PC-9 (cell line): ENCODE measurements at places on chromosomes 11 and 22. TPM values are rescaled to one million over a fixed set of nuclear protein-coding genes. Genes with fewer than 3 reads are reported as not detected.
A peak's percentile ranks its signal among the peaks of the same experiment; 100 is the strongest.

DNA sequence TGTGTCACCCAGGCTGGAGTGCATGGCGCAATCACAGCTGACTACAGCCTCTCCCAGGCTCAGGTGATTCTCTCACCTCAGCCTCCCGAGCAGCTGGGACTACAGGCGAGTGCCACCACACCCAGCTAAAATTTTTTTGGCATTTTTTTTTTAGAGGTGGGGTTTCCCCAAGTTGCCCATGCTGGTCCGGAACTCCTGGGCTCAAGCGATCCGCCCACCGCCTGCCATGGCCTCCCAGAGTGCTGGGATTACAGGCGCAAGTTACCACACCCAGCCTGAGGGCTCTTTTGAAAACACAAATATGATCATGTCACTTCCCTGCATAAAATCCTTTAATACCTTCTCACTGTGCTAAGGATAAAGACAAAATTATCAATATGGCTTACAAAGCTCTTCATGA, 88.1 kb downstream of the MAML2 start:
- DNase-seq: no peak

DNA sequence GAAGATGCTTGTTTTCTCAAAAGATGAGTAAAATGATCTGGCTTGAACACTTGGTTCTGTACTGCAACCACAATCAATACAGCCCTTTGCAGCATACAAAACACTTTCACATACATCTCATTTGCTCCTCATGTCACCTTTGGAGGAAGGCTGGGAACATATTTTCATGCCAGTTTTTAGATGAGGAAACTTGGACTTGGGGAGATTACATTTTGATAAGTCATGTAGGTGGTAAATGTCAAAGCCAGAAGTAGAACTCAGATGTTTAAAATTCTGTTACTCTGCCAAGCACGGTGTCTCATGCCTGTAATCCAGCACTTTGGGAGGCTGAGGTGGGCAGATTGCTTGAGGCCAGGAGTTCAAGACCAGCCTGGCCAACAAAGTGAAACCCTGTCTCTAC, 121.8 kb downstream of the MICAL2 start:
- no peak for DNase-seq

DNA sequence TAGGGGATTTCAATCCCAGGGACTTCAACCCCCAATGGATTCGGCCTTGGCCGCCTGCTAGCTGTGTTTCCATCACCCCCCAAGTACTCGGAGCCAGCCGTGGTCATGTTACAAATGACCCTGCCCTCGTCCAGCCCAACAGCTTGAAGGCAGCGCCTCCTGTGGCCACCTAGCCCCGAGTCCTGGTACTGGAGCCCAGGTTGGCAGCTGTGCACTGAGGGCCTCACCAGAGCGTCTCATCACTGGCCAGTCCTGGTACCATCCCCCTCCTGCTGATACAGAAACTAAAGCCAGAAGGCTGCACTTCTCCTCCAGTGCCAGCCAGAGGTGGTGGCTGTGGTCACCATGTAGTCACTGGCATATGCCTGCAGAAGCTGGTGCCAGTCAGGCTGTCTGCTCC, 44.9 kb upstream of the FADD start:
- no peak for DNase-seq

CYTH4 gene
- total RNA-seq: not detected in 2 replicates

- DNase-seq: no peak
These were observed 8.6 kb downstream of the PPP6R3 start for GRCh38 chr11:68469122-68469521.

- no peak for DNase-seq
These were observed 21.6 kb downstream of the SVIP start for GRCh38 chr11:22807855-22808570.

DNA sequence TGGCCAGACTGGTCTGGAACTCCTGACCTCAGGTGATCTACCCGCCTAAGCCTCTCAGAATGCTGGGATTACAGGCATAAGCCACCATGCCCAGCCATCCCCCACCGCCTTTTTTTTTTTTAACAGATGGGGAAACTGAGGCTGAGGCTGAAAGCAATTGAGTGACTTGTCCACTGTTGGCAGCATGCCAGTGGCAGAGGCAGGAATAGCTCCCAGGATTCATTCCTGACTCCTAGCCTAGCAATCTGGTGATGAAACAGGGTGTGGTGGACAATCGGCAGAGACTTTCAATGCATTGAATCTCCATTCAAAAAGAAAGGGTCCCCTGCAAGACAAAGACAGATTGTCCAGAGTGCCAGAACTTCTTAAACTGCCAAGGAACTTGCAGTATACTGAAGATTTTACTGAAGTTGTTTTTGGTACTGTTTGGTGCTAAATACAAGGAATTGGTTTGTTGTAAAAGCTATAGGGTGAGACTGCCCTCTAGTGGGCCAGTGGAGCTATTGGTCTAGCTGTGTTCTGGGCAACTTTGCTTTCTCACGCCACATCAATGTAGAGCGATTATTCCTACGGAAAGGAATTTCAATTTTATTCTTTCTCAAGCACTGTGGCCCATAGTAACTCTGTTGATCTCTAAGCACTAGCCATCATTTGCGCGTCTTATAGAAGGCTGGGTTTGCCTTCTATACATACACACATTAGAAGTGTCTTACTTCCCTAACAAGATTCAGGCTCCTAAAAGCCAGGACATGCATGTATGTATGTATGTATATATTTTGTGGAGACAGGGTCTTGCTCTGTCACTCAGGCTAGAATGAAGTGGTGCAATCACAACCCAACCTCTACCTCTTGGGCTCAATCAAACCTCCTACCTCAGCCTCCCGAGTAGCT, 21.0 kb downstream of the C22orf31 start:
- DNase-seq: peak; percentile 44

GRCh38 chr11:117716521-117717440, 80.2 kb downstream of the DSCAML1 start:
- DNase-seq: no peak

DNA sequence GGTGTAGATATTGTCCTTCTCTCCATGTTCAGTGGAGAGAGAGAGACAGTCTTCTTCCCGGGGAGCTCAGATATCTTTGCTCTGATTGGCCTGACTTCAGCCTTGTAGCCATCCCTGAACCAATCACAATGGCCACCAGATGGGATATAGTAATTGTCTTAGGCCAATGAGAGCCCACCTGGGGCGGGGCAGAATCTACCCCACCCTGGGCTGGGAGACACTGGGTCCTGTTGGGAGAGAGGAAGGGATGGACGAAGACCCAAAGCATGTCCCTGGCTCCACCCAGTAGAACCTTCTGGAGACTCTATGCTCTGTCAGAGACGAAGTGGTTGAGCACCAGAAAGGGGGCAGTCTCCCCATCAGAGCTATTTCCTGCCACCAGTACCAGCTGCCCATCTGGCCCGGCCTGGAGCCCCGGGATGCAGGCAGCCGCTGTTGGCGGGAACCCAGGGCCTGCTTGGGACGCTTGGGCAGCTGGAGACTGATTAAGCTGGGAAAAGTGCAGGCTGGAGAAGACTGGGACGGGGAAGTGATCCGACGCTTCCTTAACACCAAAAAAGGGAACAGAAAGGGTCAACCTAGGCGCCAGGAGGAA, 31.6 kb upstream of the CBX7 start:
- peak; percentile 48 for DNase-seq

MOV10L1 gene
- total RNA-seq: not detected in 2 replicates

- DNase-seq: no peak
These were observed 224.3 kb downstream of the JRKL start for GRCh38 chr11:96614101-96614500.

PHETA2 gene
- total RNA-seq: 4.5 TPM in 2 replicates

DNA sequence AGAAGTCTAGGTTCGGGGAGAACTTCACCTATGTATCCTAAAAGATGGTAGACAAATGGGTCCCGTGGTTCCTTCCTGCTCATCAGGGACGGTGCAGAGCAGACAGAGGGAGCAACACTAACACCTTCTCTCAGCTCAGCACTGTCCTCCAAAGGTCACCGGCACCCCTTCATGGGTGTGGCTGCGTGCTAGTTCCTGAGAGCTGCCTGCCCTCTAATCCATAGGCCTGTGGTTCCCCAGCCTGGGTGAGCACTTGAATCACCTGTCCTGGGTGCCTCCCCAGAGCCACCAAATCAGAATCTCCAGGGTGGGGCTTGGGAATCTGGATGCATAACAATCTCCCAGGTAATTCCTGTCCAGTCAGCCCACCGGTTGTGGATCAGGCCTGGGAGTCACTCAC, 113.9 kb upstream of the TMEM45B start:
- no peak for DNase-seq

OR4S1 gene
- not detected in 2 replicates for total RNA-seq

GRCh38 chr11:75388386-75389275, 10.7 kb upstream of the RPS3 start:
- DNase-seq: peak; percentile 74

DNA sequence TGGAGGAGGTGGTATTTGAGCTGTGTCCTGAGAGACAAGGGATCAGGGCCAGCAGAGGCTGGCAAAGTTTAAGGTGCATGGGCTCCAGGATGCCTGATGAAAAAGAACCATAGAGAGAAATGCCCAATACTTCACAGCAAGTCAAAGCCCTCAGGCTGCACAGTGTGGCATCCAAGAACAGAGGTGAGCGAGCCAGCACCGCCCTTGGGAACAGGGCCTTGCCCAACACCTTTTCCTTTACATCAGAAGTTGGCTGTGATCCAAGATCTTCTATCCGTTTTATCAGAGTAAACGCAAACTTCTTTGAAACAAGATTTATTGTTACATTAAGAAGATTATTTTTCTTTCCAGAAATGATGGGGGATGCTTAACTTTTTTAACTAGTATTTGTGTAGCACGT, 1.4 kb downstream of the B3GNT6 start:
- peak; percentile 60 for DNase-seq

CCDC89 gene
- 0.28 and 0.50 TPM in 2 replicates for total RNA-seq

DNA sequence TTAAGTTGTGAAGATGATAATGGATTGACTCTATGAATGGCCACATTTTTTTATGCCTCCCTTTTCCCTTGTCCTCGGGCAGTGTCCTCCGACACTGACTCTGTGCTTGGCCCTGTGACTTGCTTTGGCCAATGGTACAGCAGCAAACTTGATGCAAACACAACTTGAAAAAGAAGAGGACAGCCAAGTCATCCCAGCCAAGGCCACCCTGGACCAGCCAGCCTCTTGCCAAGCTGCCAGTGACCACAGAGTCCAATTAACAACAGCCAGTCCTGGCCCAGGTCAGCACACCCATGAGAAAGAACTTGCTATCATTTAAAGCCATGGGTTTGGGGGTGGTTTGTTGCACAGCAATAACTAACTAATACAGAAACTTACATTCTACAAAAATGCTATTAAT, 63.4 kb upstream of the SLC35C1 start:
- DNase-seq: no peak

- DNase-seq: no peak
These were observed 9.6 kb downstream of the C22orf23 start for GRCh38 chr22:37943825-37944198.

- no peak for DNase-seq
These were observed 4.5 kb downstream of the TRIM29 start for GRCh38 chr11:120133216-120134105.

OR2AG1 gene
- not detected in 2 replicates for total RNA-seq

ARHGAP8 gene
- total RNA-seq: 114 and 130 TPM in 2 replicates

DNA sequence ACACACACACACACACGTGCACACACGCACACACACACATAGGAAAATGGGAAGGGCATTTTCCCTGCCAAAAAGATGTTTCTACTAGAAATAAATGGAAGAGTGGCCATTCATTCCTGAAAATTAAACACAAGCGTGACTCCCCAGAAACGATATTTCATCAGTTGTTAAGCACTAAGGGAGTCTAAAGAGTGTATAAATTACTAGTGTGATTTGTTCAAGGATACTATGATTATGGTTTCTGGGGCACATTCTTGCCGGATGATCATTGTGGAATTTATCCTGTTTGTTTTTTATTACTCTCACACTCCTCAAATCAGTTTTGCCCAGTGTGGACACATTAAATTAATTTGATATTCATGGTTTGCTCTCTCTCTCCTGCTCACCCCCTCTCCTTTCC, 16.4 kb upstream of the AMOTL1 start:
- DNase-seq: no peak

MIAT gene
- 0.45 and 0.48 TPM in 2 replicates for total RNA-seq

DNA sequence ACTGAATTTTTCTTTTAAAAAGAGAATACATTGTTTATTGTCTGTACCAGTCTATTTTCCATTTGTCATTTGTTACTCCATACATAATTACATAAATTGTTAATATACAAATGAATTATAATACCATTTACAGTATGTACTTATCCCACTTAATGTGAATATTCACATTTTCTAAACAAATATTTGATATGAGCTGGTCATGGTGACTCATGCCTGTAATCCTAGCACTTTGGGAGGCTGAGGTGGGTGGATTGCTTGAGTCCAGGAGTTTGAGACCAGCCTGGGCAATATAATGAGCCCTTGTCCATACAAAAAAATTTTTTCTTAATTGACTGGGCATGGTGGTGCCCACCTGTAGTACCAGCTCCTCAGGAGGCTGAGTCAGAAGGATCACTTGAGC, 6.8 kb downstream of the SC5D start:
- no peak for DNase-seq

- DNase-seq: no peak
These were observed 47.0 kb upstream of the B3GNT6 start for GRCh38 chr11:76987203-76987602.

SLCO2B1 gene
- total RNA-seq: 1.3 TPM in 1 of 2 replicates, not detected in the other

DNA sequence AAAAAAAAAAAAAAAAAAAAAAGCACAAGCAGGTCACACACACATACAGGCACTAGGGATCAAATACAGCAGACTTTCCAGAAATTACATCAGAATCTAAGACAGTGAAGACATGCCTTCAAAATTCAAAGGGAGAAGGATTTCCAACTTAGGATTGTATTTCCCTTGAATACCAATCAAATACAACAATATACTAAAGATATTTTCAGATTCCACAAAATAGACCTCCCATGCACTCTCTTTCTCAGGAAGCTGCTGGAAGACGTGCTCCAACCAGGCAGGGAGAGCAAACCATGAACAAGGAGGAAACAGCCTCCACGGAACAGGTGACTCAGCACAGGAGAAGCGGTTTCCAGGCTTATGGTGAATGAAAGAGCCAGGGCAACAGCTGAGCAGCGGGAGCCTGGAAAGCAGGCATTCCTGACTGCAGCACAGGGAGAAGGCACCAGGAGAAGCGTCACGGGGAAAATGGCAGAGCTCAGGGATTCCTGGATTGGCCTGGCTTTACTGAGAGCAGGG, 32.0 kb downstream of the TMEM184B start:
- DNase-seq: peak; percentile 95

OR6X1 gene
- total RNA-seq: not detected in 2 replicates

- no peak for DNase-seq
These were observed 109.1 kb downstream of the KCNQ1 start for GRCh38 chr11:2553886-2554285.

MED15 gene
- total RNA-seq: 82.0 and 87.9 TPM in 2 replicates

GRCh38 chr11:33835143-33835878, 56.6 kb downstream of the LMO2 start:
- peak; percentile 69 for DNase-seq

DNA sequence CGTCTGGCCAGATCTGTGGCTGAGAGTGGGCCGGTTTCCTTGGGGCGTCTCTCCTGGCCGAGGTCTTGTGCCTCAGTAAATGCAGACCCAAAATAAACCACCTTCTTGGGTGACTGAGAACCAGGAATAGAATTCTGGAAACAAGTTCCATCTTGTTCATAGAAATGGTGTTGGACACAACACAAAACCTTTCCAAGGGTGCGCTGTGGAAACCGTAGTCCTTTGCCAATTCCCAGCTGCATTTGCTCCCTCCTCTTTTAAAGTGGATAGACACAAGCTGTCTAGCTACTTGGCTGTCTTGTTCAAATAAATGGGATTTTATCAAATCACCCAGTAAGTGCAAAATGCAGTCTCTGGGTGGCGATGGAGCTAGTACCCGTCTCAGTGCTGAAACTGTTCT, 300.2 kb downstream of the SHANK2 start:
- no peak for DNase-seq

OR2D2 gene
- total RNA-seq: not detected in 2 replicates

- peak; percentile 52 for DNase-seq
These were observed 5.0 kb downstream of the RPS19BP1 start for GRCh38 chr22:39527481-39527961.

GRCh38 chr11:104095791-104096190, 59.4 kb downstream of the DDI1 start:
- no peak for DNase-seq
